ENCODE measurements at places on chromosomes 3 and 15.
A peak's percentile ranks its signal among the peaks of the same experiment; 100 is the strongest.

DNA sequence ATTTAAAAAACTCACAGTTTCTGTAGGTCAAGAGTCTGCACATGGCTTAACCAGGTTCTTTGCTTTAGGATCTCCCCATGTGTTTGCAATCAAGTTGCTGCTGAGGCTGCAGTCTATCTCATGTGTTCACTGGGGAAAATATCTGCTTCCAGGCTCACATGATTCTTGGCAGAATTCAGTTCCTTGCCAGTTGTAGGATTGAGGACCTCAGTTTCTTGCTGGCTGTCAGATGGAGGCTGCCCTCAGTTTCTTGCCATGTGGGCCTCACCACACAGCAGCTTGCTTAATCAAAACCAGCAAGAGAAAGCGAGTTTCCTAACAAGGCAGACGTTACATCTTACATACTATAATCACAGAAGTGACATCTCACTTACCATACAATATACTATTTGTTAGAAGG is 10.0 kb upstream of the TBC1D5 start:
- no peak for DNase-seq

- DNase-seq: no peak
Observed at GRCh38 chr3:122351612-122352011, 26.6 kb downstream of the CSTA start.

DNA sequence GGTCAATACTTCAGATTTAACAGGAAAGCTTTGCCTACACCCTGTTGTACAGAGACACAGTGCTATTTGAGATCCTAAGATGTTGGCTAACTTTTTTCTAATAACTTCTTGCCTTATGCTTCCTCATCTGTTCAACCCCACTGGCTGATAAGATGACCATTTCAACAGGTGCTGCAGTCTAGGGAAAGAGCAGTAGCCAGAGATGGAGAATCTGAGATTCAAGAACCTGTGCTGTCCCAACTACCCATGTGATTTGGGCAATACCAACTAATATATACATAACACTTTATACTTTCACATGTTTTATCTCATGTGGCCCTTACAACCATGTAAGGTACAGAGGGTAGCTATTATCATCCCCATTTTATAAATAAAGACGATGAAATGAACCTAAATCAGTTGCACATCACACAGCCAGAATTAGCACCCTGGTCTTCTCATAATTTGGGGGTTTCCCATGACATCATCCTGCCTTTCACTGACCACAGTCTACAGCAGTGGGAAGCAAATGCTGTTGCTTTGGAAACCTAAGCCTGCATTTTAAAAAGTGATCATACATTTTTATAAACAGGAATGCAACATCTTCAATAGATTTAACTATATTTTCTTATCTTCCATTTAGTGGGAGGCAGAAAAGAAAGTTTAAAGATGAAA is 9.7 kb downstream of the TTC23 start:
- no peak for DNase-seq

DNA sequence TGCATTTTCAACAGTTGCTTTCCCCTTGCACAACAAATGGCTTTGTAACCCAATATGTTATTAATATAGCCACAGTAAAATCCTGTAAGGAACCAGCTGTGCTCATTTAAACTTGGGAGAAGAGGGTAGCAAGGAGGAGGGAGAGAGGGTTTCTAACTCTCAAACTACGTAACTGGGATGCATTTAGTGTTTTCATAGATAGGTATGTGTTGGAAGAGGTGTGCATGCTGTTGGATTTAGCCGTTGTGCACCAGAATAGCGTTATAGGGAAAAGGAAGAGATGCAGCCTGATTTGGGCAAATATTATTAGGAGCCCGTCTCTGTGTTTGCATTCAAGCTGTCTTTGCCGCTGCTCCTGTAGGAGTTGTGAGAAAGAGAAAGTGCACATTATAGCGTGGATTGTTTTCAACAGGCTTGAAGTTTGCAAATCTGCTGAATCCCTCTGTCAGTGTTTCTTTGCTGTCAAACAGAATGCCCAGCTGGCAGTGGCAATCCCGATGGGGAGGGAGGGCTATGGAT is 39.4 kb downstream of the ARPP21 start:
- no peak for DNase-seq

GRCh38 chr15:51751697-51752683 is 593 bp downstream of the TMOD2 start:
- peak; percentile 36 for DNase-seq

- no peak for DNase-seq
Observed at GRCh38 chr3:156952011-156952410, 125.9 kb downstream of the LEKR1 start.
